ENCODE measurements at places on chromosomes 7 and 10.

- no peak for DNase-seq
Observed at GRCh38 chr7:147492606-147493005, 1098.0 kb upstream of the C7orf33 start.

GRCh38 chr7:16564909-16565426 lies 38.3 kb downstream of the LRRC72 start:
- DNase-seq: no peak

GRCh38 chr7:142568435-142569097 lies 180.7 kb upstream of the PRSS1 start:
- no peak for DNase-seq

DNA sequence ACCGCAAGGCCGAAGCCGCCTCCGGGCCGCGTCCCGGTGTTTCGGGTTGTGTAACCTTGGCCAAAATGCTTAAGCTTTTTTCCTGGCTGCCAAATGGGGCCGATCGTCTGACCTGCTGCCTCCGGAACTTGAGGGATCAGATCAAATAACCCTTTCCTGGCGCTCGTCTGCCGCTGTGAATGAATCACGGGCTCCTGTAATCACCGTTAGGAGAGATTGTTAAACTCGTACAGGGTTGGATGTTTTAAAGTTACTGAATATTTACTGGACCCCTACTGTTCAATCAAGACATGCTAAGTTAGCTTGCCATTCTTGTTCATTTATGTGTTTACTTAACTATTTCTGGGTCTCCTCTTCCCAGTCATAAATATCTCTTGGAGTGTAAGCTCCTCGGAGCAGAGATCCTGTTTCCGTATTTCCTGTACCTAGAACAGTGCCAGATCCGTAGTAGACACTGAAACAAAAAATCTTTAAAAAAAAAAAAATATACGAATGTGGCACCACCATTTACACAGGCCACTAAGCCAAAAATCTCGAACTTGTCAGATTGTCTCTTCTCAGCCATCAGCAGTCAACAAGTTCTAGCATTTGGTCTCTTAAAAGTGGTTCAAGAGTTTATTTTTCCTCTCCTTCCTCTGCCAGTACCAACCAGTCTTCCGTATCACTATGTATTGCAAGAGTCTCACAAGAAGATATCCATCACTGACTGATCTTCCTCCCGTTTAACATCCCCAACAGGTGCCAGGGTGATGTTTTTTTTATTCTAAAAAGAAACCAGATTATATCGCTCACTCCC lies 650 bp upstream of the TM9SF3 start:
- no peak for DNase-seq

GRCh38 chr7:81170291-81170690 lies 251.4 kb upstream of the SEMA3C start:
- no peak for DNase-seq

DNA sequence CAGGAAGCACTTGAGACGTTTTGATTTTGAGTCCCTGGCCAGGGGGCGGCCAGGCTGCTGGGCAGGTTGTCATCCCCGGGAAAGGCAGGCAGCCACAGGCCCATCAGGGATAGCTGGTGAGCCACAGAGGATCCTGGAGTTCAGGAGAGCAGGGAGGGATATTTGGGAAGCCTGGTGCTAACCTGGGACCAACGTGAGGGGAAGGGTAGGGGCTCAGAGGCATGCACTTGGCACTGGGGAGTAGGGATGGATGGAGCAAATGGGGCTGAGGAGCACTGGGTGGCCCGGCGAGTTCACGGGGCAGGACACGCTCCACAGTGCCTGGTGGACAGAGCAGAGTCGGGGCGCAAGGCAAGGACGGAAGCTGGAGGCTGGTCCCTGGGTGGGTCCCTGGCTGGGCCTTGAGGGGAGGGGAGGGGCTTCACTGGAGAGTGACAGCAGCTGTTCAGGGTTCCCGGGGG lies 30.2 kb downstream of the LRRC27 start:
- no peak for DNase-seq

- no peak for DNase-seq
Observed at GRCh38 chr7:155984028-155984580, 171.8 kb upstream of the SHH start.

GRCh38 chr7:29100924-29101323 lies 45.4 kb downstream of the CPVL start:
- DNase-seq: no peak

GRCh38 chr10:16020836-16021235 lies 160.5 kb upstream of the MINDY3 start:
- no peak for DNase-seq

- DNase-seq: no peak
Observed at GRCh38 chr10:6396226-6396625, 183.8 kb downstream of the PRKCQ start.

GRCh38 chr10:63260860-63261251 lies 127.7 kb downstream of the NRBF2 start:
- DNase-seq: no peak

DNA sequence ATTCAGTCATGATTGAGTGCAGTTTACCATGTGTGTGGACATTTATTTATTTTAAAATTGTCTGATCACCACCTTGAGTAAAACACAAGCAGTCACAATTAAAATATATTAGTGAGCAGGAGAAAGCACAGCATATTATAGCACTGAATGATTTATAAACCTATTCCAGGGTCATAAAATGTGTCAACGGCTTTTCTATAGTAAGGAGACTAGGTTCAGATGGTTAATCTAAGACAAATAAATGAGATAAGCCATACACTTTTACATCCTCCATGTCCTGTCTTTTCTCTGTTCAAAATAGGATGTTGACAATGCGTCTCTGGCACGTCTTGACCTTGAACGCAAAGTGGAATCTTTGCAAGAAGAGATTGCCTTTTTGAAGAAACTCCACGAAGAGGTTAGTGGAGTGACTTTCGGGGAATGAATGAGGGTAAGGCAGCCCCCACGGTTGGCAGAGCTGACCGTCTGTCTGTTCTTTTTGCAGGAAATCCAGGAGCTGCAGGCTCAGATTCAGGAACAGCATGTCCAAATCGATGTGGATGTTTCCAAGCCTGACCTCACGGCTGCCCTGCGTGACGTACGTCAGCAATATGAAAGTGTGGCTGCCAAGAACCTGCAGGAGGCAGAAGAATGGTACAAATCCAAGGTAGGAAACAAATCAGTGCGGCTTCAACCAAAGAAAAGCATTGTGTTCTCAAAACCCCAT lies 5.4 kb downstream of the VIM start:
- no peak for DNase-seq

GRCh38 chr7:30612658-30613265 lies 18.1 kb downstream of the GARS1 start:
- DNase-seq: no peak

DNA sequence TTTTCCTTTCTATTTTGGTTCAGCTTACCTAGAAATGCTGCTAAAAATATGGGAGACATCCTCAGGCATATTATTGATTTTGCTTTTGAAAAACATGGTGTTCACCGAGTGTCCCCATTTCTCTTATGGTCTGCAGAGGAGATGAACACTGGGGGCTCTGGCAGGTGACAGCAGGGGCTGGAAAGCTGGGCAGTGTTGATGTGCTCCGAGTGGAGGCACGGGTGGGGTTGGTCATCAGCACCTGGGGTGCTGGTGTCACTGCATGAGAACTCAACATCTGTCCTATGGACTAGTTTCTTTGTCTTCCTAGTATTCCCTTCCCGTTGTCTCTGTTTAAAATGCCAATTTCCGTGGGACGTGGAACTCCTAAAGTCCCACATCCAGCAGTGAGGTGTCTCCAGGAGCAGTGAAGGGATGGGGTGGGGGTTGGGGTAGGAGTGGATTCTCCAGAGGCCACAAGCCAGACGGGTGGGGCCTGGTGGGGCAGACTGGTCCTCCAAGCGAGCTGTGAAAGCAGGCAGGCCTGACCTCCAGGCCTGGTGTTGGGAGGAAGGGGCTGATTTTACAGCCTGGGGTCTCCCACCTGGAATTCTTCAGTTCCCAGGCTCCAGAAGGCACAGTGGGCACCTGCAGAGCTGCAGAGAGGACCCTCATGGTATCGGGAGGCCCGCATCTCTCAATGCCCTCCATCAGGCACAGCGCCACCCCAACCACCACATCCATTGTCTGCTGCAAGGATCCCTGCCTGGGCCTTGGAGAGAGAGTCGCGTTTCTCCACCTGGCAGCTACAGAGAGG lies 24.4 kb downstream of the ZNF775 start:
- DNase-seq: no peak

- DNase-seq: peak; percentile 34
Observed at GRCh38 chr10:77925410-77925794, 1.2 kb downstream of the DLG5 start.

GRCh38 chr7:51031791-51032515 lies 249.3 kb upstream of the GRB10 start:
- DNase-seq: no peak

DNA sequence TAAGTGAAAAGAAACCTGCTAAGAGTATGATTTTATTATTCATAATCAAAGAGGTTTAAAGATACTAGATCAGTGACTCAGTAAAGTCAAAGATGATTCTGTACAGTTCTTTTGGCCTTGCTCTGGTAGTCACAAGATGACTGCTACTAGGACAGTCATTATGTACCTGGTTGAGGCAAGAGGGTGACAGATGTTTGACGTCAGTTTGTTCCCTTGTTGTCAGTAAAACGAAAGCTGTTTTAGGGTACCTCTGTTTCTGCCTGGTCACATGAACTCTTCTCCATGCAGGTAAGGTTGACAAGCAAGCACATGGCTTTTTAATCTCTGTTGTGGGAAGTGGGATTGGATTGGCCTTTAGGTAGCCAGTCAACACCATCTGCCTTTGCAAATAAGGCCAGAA lies 308.0 kb downstream of the EXOC4 start:
- DNase-seq: no peak

DNA sequence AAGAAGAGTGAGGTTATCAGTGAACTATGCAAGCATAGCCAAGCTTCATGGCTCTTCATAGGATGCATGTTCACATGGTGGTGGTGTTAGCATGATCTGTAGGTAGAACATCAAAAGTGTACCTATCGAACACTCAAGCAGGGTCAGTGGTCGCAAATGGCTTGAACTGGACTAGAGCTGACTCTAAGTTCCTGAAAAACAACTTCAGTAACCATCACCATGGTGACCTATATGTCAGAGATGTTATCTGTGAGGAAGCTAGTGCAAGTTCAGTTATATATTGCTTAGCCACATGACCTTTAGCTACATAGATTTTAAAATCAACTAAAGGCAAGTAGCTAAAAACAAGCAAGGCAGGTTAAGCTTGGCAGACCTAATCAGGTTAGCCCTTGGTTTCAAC lies 163.1 kb upstream of the AGR3 start:
- no peak for DNase-seq

DNA sequence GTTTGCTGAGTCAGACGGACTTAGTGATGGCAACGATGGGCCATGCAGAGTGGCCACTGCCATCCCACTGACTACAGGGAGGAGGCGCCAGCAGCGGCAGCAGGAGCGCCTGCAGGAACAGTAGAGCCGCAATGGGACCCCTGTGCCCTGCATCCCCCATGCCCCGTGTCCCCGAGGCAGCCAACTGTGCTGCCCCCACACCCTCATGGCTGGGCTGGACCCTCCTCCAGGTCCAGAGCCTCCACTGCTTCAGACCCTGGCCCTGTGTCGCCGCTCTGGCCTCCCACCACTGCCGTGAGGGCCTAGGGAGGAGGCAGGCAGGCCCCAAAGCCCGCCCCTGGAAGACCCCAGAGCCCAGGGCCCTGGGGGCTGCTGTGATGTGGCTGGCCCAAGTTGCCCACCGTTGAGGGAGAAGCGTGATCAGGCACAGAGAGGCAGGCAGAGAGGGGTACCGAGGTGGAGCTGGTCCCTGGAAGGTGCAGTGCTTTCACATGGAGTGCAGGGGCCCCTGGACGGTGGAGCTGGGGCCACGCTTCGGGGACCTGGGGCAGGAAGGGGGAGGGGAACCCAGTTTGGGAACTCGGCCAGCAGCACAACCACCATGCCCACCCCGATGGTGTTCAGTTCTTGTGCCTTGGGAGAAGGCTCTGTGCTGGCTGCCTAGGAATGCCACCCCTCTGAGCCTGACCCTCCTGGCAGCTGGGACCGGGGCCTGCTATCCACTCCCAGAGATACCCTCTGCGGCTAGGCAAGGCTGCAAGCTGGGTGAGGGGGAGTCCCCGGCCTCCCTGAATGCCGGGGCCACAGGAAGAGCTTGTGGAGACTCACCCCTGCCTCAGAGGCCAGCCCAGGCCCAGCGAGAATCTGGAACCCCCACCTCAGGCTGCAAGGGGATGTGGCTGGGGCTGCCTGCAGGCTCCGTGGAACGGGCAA lies 32.6 kb downstream of the DKK1 start:
- DNase-seq: no peak

GRCh38 chr7:137009404-137009803 lies 141.0 kb downstream of the CHRM2 start:
- DNase-seq: no peak

DNA sequence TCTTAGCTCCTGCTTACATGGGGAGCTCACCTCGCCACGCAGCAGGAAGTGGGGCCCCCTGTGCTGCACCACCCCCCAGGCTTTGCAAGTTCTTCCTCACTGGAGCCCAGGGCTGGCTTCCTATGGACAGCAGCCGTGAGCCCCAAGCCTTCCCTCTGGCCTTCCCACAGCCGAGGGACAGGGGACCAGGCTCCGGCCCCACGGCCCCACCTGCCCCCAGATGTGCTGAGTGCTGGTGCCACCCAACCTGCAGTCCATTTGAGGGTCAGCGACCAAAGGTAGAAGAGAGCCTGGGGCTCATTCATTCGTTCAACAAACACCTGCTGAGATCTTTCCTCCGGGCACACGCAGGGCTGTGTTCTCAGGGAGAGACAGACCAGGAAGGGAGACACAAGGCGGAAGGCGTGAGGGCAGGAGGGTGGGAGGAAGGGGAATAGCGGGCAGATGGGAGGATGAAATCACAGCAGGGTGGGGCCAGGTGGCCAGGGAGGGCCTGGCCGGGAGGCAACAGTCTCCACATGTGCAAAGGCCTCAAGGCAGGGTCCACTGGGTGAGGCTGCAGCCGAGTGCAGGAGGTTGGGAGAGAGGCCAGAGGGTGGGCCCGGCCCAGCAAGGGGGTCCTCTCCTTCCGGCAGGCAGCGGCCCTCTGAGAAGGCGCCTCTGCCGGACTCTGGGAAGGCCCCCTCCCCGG lies 100.1 kb downstream of the FOXL3 start:
- peak; percentile 64 for DNase-seq

GRCh38 chr7:53272081-53272480 lies 236.6 kb downstream of the POM121L12 start:
- DNase-seq: no peak

- DNase-seq: peak; percentile 11
Observed at GRCh38 chr10:101085846-101086245, 24.1 kb downstream of the KAZALD1 start.

- peak; percentile 70 for DNase-seq
Observed at GRCh38 chr10:37704566-37704965, 152.8 kb downstream of the ZNF248 start.

DNA sequence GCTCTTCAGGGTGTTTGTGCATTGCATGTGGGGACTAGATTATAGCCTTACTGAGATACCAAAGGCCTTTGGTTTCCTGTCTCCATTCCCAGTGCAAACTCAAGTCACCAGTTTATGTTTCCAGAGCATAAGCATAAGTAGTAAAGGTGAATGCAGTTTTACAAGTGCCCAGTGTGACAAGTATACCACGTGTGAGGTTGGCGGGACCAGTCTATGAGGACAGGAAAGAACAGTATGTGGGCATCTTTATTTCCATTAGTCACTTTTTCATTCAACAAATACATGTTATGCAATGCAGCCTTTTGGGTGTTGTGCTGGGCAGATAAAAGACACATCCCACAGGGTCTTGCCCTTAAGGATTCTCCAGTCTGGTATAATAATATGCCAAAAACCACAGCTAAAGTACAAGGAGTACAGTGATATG lies 146.5 kb downstream of the ARID5B start:
- no peak for DNase-seq

GRCh38 chr7:150431839-150432658 lies 18.4 kb upstream of the GIMAP8 start:
- DNase-seq: no peak
